Left ventricle myocardium superior (tissue), 1 donor: ENCODE measurements at places on chromosomes 2 and 18. TPM values are rescaled to one million over a fixed set of nuclear protein-coding genes. Genes with fewer than 3 reads are reported as not detected.

DNA sequence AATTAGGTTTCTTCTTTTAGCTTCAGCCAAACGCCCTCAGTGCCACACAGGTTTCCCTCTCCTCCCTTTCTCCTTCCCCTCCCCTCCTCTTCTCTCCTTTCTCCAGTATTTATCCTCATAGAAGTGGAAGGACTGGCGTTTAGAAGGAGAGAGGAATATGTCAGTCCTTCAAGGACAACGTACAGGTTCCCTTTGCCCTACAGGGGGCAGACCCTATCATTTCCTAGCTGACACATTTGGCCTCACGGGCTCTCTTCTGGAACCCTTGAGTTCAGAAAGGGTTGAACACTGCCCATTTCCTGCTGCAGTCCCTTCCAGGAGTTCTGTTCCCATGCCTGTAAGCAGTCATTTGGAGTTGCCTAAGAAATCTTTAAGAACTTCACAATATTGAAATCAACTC is 46.1 kb downstream of the CDCA7 start:
- DNase-seq, result no peak

DNA sequence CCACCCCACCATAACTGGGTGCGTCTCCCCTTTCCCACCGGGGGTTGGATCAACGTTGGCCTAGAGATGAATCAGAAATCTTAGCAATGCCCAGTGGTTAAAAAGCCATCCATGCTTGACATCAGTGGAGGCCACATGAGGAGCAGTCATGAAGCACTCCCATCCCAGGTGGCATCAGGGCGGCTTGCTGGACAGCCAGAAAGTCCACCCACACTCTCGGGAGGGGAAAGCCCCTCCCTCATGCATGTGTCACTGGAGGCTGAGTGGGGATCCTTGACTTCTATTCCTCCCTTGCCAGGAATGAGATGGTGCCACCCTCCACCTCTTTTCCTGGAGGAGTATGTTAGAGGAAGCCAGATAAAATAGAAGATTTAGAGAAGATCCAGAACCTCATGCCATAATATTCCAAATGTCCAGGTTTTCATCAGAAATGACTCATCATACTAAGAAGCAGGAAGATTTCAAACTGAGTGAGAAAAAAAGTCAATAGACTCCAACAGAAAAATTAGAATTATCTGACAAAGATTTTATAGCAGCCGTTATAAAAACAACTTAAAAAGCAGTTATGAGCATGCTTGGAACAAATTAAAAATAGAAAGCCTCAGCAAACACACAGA is 507.1 kb upstream of the ID2 start:
- DNase-seq, result no peak

- peak; percentile 57 for DNase-seq
Observed at GRCh38 chr18:32469190-32469651, 1.5 kb downstream of the GAREM1 start.

- no peak for DNase-seq
Observed at GRCh38 chr2:173357346-173357745, 2.7 kb downstream of the CDCA7 start.

DNA sequence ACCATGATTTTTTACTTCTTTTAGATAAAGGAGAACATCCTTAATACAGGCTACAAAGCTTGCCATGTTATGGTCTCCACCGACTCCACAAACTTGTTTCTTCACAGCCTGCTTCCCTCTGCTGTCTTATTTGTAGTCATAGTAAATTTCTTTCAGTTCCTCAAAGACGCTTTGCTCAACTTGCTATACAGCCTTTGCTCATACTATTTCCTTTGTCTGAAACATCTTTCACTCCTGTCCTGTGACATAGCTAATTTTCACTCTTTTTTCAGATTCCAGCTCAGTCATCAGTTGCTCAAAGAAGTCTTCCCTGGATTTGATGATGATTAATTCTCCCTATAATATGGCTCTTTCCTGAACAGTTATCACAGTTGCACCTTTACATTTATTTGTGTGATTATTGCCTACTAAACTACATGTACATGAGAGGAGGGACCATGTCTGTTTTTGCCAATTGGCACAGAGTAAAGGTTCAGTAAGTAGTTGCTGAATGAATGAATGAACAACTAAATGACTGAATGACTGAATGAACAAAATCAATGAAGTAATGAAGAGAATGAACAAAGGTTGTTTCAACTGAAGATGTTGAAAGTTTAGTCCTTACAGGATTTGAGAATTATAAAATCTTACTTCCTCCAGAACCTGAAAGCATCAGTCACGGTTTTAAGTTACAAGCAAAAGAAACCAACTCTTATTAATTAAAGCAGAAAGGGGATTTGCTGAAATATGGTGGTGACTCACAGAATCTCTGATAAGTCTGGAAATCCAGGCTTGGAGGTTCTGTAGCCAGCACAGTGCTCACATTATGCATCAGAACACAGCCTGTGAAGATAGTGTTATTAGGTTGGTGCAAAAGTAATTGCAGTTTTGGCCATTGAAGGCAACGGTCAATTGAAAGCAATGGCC is 186.4 kb upstream of the FAM98A start:
- no peak for DNase-seq

Gene UGT1A8
- not detected for total RNA-seq

Gene KCNG3
- total RNA-seq, result not detected

Gene RESP18
- not detected for total RNA-seq

Gene STAT4
- 0.57 TPM for total RNA-seq

Gene SLC30A3
- total RNA-seq, result 9.4 TPM

Gene KIF1A
- total RNA-seq, result 1.6 TPM

Gene CHST10
- 10.7 TPM for total RNA-seq
